ENCODE measurements at places on chromosomes 3 and 15. TPM values are rescaled to one million over a fixed set of nuclear protein-coding genes. Genes with fewer than 3 reads are reported as not detected.

Gene SYNM
- 311 TPM for total RNA-seq

Gene LSMEM2
- 29.8 TPM for total RNA-seq

Gene CADM2
- 0.76 TPM for total RNA-seq

Gene CFAP100
- total RNA-seq = not detected

Gene PLCL2
- total RNA-seq = 72.9 TPM

Gene HSPBAP1
- total RNA-seq = 4.9 TPM

Gene CCDC39
- total RNA-seq = not detected

Gene LTF
- 4.8 TPM for total RNA-seq

Gene ACKR2
- total RNA-seq = 0.89 TPM

Gene ADGRG7
- not detected for total RNA-seq

Gene PRTG
- total RNA-seq = 0.43 TPM

Gene SEMA7A
- total RNA-seq = 1.6 TPM

Gene SNTN
- not detected for total RNA-seq

Gene DNAH12
- not detected for total RNA-seq

Gene PIAS1
- total RNA-seq = 26.1 TPM

Gene INSYN1
- 165 TPM for total RNA-seq

GRCh38 chr3:45472795-45473194 lies 84.4 kb downstream of the LARS2 start:
- DNase-seq = no peak

DNA sequence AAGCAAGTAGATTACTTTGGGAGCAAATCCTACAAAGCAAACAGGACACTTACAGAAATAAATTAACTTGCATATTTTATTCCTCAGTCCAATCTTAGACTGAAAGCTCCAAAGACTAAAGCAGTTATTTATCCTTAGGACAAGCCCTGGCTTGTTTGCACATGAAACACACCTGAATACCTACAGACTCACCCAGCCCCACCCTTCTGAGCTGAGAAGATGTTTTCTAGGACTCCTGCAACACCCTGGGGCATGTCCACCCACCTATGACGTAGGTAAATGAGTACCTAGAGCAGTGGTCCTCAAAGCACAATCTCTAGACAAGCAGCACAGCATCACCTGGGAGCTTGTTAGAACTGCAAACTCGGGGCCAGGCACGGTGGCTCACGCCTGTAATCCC lies 80.8 kb downstream of the ANXA2 start:
- DNase-seq = no peak

DNA sequence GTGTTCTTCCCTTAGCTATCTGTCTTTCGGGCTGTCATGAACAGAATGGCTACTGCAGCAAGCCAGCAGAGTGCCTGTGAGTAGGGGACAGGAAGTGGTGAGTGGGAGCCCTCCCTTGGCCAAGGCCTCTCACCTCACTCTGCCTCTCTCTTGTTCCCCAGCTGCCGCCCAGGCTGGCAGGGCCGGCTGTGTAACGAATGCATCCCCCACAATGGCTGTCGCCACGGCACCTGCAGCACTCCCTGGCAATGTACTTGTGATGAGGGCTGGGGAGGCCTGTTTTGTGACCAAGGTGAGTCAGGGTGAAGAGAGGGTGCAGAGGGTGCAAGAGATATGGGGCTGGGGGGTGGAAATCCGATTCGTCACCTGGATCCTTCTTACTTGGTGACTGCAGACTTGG lies 3.0 kb downstream of the DLL4 start:
- no peak for DNase-seq

GRCh38 chr3:111069974-111070771 lies 1.4 kb upstream of the NECTIN3 start:
- no peak for DNase-seq

DNA sequence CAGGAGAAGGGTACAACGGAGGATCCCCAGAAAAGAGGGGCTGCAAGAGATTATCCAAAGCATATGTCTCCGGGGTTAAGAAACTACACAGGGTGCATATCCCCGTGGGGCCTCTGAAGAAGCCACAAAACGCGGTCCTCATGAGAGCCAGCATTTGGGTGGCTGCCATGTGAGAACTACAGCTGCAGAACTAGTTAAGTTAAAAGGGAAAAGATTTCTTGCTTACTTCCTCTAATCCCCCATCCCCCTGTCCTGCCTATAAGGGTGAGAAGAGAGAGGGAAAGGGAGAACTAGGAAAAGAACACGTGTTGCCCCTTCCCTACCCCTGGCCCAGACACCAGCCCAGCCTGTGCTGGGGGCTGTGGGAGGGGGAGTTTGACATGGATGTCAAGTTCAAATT lies 70.4 kb upstream of the PCSK6 start:
- no peak for DNase-seq

DNA sequence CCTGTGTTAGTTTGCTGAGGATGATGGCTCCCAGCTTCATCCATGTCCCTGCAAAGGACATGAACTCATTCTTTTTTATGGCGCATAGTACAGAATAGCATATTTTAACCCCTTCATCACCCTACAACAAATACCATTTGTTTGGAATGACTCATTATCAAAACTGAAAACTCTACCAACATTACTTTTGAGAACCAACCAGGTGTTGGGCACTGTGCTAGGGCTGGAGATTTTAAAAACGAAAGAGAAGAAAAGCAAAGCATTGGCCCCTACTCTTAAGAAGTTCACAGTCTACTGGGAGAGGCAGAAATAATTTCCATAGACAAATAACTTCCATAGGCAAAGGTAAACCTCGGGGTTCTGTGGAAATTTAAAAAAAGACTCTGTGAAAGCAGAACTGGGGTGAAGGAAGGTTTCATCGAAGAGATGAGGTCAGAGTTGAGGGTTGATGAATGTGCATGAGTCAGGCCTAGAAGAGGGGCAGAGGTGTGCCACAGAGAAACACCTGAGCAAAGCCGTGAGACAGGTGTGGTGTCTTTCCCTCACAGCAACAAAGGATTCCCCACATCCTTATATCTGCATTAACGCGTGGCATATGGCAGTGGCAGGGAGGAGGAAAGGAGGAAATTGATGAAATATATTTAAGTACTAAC lies 51.0 kb downstream of the MCF2L2 start:
- no peak for DNase-seq

- DNase-seq = no peak
Measured at GRCh38 chr15:89003865-89004725, 84.2 kb upstream of the ABHD2 start.

GRCh38 chr15:37002041-37002672 lies 98.2 kb downstream of the MEIS2 start:
- DNase-seq = no peak

DNA sequence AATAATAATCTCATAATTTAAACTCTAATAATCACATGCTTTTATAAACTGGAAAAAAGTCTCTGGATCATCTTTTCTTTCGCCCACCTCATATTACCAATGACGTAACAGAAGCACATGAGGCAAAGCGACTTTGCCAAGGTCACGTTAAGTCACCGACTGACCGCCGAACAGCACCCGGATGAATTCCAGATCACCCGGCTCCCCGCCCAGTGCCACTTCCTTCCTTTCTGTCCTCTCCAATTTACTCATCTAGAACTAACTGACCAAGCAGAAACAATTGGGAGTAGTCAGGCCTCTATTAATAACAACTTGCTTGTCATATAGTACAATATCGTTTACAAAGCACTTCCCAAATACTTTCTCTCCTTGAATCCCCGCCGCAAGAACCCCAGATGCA lies 21.1 kb downstream of the FGF12 start:
- no peak for DNase-seq

DNA sequence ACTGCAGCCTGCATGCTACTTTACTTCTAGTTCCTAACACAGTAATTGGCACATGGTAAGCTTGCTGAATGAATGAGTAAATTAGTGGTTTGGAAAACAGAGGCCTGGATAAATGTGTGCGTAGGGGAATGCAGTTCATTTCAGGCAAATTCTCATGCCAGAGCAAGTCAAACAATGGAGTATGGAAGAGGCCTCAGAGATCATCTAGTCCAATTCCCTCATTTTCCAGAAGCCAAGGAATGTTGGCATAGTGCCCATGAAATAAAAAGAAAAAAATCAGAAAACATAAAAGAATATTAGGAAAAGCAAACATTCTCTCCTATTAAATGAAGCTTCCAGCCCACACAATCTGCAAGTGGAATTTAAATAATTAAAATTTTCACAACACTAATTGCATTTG lies 92.4 kb downstream of the MB21D2 start:
- no peak for DNase-seq

DNA sequence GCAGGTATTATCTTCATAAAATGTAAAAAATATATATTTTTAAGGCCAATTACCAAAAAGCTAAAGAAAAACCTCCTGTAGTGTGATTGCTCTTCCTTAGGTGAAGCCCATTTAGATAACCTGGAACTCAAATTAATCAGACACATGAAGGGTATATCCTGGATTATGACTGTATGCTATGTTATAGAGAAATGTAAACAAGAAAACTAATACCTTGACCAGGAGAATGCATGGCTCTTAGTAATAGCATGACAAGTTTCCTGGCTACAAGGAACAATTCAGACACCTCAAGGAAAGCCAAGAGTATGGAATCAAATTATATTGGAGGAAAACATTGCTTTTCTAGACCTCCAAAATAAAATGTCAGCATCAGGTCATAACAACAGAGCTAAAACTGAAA lies 14.0 kb upstream of the CFAP161 start:
- no peak for DNase-seq

GRCh38 chr3:129038121-129038855 lies 22.3 kb upstream of the GP9 start:
- DNase-seq = no peak

DNA sequence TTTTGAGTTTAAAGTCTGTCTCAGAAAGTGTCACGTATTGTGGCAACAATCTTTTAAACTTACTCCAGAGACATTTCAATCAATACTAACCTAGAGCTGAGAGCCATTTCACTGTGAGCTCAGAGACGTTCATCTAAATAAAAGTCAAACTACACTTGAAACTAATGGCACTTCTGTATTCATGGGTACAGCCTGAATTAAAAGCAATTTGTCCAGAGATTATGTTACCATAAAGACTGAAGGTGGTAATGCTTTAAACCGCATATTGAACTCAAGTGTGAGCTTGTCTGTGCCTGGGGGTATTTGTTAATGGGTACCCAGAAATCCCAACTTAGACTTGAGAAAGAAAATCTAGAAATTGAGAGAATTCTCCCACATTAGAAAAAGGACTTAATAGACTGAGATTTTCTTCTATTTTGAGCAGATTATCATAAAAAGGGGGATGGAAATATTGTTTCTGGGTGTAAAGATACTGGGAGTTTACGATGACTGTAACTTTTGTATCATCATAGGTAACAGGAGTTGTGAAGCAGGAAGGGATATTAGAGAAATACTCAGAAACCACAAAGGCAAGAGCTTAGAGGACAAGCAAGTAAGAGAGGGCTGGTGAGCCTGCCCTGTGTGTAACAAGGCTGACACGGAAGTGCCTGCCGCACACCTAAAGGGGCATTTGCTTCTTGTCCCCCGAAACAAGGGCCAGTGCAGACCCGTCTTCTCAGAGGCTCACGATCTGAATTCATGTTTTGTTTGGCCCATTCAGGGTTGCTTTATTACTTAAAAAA lies 36.9 kb downstream of the LRIG1 start:
- no peak for DNase-seq

DNA sequence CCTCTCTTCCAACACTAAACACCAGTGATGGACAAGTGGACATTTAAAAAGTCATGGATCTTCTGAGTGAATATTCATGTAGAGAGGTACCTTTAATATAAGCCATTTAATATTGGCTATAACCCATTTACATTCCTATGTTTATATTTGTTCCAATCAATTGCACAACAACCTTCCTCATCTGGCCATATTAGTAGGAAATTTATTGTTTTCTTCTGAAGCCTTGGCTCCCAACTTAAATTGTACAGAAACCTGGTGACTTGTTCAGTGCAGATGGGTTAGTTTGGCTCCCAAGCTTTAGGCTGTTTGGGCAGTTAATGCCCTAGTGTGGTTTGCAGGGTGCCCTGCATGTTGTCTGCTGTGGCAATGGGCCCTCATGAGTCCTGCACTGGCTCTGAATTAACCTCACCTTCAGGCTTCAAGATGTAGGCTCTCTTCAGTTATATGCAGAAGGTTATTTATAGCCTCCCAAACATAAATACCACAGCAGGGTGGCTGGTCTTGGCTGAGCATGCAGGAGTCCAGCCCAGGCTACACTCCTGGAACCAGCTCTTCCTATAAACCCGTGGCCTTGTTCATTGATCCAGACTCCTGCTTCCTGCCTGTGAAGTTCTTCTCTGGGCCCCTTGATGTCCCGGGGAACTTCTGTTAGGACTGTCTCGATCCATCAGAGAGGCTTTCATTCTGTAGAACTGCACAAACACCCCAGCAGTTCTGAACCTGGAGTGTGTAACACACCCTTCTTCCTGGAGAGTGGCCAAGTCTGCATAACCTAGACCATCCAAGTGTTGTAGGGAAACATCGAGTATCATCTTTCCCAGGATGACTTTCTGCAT lies 57.0 kb downstream of the DUT start:
- no peak for DNase-seq

DNA sequence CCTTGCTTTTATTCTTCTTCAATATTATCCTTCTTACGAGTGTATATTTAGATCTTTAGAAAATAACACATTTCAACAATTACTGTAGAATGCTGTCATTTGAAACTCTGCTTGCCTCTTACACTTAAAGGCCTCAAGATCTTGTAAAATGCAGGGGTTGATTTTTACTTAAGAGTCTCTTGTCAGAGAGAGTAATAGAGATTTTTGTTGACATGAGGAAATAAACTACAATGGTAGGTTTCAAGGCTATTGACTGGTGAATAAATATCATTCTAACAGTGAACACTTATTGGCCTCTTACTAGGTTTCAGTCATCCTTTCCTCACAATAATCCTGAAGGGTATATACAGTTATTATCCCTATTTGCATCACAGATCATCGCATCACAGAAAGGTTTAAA lies 344.6 kb downstream of the GBE1 start:
- no peak for DNase-seq

- DNase-seq = no peak
Measured at GRCh38 chr3:30315447-30315846, 291.0 kb upstream of the TGFBR2 start.

GRCh38 chr15:74378848-74379247 lies 11.4 kb upstream of the CYP11A1 start:
- DNase-seq = no peak

- DNase-seq = no peak
Measured at GRCh38 chr3:46191730-46192129, 16.4 kb downstream of the CCR1 start.

DNA sequence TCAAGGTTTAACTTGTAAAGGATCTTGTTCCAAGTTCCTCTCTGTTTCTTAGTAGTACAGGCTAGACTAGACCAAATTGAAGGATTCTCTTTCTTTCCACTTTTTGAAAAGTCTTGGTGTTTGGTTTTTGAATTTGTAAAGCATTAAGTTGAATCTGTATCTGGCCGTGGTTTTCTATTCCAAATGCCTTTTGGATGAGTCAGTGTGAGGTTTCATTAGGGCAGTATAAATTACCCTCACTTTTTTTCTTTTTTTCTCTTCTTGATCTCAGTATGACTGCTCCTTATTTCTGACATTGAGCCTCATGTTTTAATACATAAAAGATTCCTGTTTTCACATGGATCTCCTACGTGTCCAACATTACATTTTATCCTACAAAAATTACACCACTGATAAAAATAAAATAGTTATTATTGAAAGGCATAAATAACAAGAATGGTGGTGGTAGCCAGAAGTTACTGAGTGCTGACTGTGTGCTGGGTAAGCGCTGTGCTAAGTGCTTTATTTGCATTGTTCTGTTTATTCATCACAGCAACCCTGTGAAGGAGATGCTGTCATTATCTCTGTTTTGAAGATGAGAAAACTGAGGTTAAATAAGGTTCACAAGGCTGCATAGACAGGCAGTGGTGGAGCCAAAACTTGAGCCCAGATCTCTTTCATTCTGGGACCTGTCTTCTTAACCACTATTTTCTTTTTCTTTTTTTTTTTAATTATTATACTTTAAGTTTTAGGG lies 48.3 kb downstream of the MITF start:
- no peak for DNase-seq

GRCh38 chr15:62886431-62887071 lies 156.0 kb upstream of the TPM1 start:
- no peak for DNase-seq

All from Right ventricle myocardium inferior (tissue), 1 donor.